Large intestine (tissue), 12 donors: ENCODE measurements at places on chromosomes 6 and 20.

DNA sequence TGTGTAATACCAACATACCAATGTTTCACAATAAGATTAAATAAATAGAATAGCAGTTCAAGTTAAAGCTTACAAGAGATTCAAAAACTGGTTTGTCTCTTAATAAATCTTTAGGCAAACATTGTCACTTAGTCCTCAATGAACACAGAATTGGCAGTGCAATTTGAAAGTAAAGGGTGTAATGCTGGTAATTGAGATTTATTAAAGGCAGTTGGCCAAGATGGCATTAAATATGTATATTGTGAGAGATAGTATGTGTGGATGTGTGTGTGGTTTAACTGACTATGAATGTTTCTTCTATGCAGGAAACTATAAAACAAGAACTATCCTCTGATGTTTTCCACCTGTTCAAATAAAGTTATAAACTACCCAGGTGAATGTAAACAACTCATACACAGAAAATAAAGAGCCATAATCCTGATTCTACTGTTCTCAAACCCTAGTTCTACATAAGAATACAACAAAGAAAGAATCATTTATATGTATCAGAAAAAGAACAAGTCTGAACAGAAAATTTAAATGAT lies 267.9 kb upstream of the PTCHD4 start:
- no peak for DNase-seq

- no peak for DNase-seq
These were observed 152.1 kb downstream of the KHDC1L start for GRCh38 chr6:73073238-73073637.

GRCh38 chr6:15076565-15076964 lies 169.3 kb upstream of the JARID2 start:
- DNase-seq: no peak

GRCh38 chr6:42028234-42029061 lies 21.9 kb upstream of the TAF8 start:
- DNase-seq: peak; percentile 55

- peak; percentile 24 for DNase-seq
These were observed 94.5 kb downstream of the HTR1B start for GRCh38 chr6:77368660-77369313.

DNA sequence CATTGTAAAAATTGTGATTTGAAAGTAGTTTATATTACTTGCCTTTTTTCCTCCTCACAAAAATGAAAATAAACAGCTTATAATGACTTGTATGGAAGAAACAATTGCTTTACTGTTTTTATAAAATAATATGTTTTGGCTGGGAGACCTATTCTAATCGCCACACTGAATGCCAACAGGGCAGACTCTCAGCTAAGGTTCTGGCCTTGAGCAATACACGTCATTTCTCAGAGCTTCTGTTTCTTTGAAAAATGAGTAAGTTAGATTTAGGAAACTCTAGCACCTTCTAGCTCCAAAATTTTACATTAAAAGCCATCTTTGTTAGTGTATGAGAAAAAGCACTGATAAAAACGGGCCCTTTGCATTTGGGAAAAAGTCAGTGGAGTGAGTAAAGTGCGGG lies 166.6 kb downstream of the ARID1B start:
- no peak for DNase-seq
